ENCODE measurements at places on chromosomes 16 and 17.
A peak's percentile ranks its signal among the peaks of the same experiment; 100 is the strongest.

DNA sequence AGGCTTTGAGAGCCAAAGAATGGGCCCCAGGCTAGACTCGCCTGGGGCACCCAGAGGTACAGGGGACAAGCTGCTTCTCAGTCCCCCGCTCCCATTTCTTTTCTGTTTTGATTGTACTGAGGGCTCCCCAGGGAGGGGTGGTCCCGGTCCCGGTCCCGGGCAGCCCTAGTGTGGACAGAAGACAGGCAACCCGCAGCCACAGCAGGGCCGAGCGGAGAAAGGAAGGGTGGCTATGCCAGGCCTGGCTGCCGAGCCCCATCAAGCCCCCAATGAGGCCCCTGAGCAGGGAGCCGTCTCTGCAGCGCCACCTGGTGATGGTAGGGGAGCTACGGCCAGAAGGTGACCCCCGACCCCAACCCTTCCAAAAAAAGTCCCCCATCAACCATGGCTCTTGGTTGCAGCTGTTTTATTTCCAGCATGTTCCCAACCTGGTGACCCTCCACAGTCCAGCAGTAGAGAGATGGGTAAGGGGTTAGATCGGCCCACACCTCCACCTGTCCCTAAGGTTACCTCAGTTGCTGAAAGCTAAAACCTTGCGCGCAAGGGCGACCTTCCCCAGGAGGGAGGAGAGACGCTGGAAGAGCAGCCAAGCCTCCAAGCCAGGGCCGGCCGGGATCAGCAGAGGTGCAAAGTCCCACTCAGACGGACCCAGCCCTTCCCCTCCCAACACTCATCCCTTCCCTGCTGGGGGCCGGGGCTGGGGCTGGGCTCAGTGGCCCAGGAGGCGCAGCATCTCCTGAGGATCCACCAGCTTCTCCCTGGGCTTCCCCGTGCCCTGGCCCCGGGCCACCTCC lies 2.6 kb upstream of the GRIN2C start:
- peak; percentile 68 for DNase-seq

- DNase-seq, result no peak
Observed at GRCh38 chr17:28030386-28030785, 12.1 kb upstream of the NLK start.

GRCh38 chr16:5895976-5896375 lies 798.4 kb upstream of the EEF2KMT start:
- no peak for DNase-seq

GRCh38 chr17:57324631-57325030 lies 68.3 kb downstream of the MSI2 start:
- DNase-seq, result no peak

GRCh38 chr16:64391063-64391600 lies 730.7 kb downstream of the CDH11 start:
- DNase-seq, result no peak

DNA sequence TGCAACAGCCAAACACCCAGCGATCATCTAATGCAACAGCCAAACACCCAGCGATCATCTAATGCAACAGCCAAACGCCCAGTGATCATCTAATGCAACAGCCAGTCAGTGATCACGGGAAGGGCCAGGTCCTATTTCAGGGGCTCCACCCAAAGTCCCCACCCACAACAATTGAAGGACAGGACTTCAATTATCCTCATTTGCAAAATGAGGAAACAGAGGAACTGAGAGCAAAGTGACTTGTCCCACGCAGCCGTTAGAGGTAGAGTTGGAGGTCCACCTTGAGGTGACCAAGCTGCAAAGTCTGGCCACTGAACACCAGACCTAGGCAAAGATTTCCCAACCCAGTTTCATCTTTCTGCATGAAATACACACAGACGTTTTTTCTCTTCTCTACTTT lies 3.7 kb downstream of the ZG16B start:
- no peak for DNase-seq

GRCh38 chr17:15649861-15650421 lies 30.4 kb upstream of the FBXW10B start:
- DNase-seq, result no peak

GRCh38 chr17:71505200-71505599 lies 615.6 kb upstream of the SOX9 start:
- DNase-seq, result no peak

- no peak for DNase-seq
Observed at GRCh38 chr16:73998707-73999106, 297.9 kb upstream of the PSMD7 start.

DNA sequence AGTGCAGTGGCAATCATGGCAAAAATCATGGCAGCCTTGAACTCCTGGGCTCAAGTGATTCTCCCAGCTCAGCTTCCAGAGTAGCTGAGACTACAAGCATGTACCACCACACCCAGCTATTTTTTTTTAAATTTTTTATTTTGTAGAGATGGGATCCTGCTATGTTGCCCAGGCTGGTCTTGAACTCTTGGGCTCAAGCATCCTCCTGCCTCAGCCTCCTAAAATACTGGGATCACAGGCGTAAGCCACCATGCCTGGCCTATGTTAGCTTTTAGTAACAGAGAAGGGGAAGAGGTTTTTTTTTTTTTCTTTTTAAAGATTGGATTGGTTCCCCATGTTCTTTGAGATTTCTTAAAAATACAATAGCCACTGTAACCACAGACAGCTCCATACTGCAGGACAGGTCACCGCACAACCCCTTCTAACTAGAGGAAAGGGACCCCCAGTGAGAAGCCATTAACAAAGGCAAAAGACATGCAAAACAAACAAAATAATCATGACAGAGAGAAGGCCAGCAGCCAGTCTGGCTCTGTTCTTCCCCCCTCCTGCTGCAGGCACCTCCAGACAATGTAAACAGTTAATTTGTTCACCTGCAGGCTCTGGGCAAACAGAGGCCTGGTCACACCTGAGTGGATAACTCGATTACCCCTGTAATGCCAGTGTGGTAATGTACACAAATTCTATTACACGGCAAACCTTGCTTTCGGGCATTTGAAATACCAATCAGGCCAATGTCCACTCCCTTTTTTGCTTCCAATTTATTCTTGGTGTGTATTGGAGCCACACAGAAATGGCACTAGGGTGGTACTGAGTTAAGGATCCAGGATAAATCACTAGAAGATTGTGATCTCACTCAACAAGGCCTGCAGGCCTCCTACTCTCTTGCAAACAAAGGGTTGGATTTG lies 52.9 kb downstream of the SNX11 start:
- DNase-seq, result no peak

DNA sequence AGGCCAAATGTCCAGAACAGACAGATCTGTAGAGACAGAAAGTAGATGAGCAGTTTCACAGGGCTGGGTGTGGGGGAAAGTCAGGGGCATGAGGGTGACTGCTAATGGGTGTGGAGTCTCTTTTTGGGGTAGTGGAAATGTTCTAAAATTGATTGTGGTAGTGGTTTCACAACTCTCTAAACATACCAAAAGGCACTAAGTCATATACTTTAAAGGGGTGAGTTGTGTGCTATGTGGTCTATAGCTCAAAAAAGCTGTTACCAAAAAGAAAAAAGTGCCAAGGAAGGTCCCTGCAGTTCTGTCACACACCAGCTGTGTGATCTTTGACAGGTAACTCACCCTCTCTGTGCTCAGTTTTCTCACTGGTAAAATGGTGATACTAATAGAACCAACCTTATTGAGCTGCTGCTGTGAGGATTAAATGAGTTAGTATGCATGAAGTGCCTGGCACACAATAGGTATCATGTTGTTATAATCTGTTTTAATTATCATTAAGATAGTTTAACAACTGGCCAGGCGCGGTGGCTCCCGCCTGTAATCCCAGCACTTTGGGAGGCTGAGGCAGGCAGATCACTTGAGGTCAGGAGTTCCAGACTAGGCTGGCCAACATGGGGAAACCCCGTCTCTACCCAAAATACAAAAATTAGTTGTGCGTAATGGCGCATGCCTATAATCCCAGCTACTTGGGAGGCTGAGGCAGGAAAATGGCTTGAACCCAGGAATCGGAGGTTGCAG lies 10.3 kb downstream of the ITGAX start:
- no peak for DNase-seq

DNA sequence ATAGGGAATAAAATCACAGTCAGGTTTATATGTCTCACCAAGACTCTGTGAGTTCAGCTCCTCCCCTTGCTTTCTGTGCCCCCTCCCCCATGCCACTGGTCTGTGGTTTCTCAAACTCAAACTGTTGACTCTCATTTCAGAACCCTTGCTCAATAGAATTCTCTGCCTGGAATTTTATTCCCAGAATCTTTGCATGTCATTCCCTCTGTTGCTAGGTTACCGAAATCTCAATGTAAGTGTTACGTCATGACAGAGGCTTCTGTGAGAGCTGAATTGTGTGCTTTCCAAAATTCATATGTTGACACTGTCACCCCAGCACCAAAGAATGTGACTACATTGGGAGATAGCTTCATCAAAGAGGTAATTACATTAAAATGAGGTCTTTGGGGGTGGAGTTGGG lies 1938.8 kb downstream of the TP53TG3F start:
- no peak for DNase-seq

GRCh38 chr17:1558401-1558800 lies 4.2 kb downstream of the PITPNA start:
- DNase-seq, result no peak

Data from NCI-H524 (cell line).